ENCODE measurements at places on chromosomes 16 and 17.
A peak's percentile ranks its signal among the peaks of the same experiment; 100 is the strongest.

DNA sequence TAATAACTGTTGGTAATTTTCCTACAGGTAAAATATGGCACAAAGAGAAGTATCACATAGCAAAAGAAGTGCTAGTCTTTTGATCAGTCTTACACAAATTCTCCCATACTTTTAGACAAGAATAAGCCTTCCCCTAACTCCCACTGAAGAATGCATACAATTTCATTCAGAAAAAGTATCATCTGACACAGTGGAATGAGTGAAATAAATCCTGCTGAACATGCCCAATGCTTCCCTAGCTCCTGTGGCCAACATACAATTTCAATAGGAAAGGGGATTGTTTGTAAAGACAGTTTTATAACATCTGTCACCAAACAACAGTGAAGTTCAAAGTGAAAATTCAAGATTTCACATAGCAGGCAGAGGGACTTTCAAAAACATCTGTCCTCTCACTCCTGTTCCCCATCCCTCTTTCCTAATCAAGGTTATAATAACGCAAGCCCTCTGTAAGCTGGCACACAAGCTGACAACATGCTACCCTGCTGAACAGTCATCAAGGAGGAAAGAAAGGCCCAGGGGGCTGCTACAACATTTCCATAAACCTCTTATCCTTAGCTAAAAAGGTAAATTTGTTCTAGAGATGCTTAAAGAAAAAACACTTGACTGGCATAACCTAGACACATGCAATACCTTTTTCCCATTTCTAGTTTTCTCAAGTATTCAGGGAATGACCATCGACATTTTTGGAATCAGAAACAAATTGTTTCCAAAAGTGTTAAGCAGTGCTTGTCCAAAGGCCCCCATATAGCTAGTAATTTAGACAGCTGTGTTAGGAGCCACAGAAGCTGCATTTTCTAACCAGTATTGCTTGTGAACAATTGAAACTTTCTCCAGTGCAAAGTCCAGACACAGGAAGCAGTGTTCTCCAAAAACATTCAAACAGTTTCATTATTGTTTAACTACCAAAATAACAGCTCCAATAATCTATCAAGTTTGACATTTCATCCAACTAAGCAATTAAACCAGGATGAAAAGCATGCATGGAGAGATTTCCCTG lies 11.5 kb upstream of the RFFL start:
- no peak for DNase-seq

- no peak for DNase-seq
These were observed 23.3 kb downstream of the CCR7 start for GRCh38 chr17:40541873-40542557.

- DNase-seq: no peak
These were observed 7.7 kb downstream of the PRKAR1A start for GRCh38 chr17:68519911-68520310.

GRCh38 chr16:15403392-15403995 lies 7.9 kb downstream of the MPV17L start:
- DNase-seq: no peak

DNA sequence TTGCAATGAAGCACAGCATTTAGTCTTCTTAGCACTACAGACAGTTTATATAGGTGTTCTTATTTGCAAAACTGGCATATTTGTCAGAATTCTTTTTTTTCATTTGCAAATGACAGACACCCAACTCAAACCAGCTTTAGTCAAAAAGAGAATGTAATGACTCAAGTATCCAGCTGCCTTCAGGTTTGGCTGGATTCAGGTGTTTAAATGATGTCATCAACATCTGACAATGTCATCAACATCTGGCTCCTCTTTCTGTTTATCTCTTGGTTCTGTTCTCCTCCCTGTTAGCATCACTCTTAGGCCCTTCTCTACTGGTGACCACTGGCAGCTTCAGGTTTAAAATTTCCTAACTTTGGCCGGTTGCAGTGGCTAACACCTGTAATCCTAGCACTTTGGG lies 18.9 kb downstream of the TMC5 start:
- DNase-seq: no peak

DNA sequence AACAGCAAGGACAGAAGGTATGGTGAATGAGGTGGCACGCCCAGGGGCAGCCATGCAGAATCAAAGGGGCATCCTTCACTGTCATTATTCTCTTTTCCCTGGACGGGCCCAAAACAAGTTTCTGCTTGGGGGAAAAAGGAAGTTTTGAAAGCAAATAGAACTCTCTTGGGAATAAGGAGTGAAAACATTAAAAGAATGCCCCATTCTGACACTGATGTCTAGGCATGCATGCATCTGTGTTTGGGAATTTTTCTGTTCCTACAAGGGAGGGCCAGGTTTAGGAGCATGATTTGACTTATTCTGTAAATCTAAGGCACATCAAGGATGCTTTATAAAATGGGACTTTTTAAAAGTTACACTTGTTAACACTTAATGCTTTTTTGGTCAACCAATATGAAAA lies 34.3 kb upstream of the SLC12A3 start:
- no peak for DNase-seq

DNA sequence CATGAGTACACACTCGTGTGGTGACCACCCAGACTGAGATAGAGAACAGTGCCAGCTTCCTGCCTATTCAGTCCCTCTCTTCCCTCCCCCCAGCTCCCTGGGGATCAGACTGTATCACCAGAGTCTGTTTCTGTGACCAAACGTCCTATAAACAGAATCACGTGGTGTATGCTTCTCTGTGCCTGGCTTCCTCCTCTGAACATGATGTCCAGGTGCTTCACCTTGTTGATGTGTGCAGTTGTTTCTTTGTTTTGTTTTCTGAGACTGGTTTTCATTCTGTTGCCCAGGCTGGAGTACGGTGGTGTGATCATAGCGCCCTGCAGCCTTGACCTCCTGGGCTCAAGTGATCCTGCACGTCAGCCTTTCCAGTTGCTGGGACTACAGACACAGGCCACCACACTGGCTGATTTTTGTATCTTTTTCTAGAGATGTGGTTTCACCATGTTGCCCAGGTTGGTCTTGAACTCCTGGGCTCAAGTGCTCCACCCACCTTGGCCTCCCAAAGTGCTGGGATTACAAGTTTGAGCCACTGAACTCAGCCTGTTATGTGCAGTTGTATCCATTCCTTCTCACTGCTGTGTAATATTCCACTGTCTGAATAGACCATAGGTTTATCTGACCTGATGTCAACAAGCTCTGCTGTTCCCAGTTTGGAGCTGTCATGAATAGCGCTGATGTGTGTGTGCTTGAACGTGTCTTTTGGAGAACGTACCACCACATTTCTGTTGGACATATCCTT lies 28.9 kb upstream of the PRM1 start:
- DNase-seq: no peak

DNA sequence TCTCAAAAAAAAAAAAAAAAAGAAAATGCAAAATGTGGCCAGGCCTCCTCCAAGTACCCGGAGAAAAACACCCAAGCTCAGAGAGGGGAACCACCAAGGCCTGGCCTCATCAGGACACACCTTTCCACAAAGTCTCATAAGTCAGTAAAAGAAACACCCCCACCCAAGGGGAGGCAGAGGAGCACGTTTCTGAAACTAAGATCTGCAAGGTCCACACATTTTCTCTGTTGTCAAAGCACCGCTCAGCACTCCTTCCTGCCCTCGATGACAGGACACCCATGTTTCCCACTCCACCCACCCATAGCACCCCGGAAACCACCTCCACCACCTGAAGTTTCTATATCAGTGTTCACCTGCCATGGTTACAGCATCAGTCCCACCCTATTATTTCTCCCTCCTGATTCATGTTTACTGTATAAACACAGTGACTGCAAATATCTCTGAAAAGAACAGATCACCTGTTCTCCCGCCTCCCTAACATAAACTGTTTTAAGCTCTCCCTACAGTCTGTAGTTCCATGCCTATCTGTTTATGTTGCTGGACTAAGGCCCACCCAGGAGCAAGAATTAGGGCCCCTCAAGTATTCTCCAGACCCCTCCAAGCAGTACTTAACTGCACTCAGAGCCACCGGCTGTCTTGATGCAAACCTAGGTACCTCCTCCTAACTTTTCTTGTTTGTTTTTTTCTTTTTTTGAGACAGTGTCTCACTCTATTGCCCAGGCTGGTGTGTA lies 2.0 kb downstream of the CORO7 start:
- peak; percentile 84 for DNase-seq

- DNase-seq: no peak
These were observed 48.5 kb downstream of the CBFA2T3 start for GRCh38 chr16:88928405-88929090.

DNA sequence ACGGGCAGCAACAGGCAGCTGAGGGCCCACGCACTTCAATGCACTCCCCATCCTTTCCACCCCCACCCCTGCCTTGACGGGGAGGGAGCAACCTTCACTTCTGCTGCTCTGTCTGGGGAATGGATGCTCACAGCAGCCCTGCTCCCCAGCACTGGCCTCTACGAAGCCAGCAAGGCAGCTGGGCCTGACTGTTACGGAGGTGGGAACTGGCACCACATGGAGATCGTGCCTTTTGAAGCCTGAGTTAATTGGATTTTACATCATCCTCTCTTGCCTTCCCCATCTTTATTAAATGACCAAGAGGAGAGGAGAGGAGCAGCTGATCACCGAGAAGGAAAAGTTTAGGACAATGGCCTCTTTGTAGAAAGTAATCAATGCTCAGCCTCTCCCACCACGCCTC lies 187.0 kb upstream of the RPL38 start:
- no peak for DNase-seq

DNA sequence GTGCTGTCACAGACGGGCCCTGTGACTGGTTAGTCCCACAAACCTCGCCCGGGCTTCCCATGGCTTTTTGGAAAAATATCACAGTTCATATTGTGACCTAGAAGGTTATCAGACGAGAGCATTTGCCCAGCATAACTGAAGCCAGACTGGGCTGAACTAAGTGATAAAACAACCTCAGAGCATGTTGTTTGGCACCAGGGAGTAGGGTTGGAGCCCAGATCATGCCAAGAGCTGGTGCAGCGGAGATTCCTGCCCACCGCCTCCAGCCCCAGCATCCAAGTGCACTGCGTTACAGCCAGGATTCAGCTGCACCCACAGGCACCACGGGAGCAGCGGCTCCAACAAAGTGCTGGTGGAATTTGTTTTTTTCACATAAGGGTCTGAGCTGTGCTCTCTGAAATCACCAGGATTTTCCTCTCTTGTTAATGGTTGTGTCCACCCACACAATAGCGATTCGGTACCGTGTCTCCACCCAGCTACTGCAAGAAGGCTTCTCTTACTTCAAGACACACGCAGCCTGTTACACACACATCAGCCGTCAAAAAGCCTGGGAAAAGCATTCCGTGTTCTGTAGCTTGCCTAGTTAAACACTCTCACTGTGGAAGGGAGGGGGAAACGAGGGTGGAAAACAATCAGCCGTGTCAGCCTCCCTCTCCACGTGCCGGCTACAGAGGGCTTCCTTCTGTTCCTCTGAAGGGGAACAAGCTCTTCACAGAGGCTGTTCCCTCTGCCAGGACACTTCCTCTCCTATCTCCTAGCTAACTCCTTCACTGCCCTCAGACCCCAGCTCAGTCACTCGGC lies 273.8 kb downstream of the C16orf95 start:
- no peak for DNase-seq

DNA sequence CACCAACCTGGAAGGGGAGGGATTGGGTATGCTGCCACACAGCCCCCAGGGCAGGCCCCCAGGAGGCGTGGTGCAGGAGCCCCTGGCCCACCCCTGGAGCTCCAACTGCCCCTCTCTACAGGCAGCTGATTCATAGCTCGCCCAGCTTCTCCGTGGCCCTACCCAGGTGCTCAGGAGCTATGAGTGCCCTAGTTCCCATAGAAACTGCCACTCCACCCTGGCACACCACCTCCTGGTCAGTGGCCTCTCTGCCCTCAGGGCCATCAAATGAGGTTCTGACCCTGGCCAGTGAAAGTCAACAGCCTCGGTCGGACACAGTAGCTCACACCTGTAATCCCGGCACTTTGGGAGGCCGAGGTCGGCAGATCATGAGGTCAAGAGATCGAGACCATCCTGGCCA lies 18.0 kb downstream of the CNGB1 start:
- DNase-seq: no peak

GRCh38 chr17:33832262-33832661 lies 422.8 kb upstream of the CCL2 start:
- DNase-seq: no peak

DNA sequence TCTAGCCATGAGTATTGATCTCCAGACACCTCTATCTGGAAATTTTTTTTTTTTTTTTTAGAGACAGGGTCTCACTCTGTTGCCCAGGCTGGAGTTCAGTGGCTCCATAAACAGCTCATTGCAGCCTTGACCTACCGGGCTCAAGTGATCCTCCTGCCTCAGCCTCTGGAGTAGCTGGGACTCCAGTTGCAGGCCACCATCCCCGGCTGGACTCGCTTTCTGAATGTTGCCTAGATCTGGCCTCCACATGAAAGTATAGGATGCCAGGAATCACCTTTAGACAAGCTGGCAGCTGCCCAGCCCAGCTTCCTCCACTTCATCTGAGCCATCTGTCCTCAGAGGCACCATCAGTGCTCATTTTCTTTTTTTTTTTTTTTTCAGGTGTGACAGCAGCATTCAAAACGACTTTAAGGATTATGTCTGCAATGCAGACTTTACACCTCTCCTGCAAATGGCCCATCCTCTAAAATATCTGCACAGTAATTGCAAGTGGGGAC lies 6.4 kb upstream of the PRR14 start:
- DNase-seq: no peak

GRCh38 chr17:83061586-83061985 lies 17.8 kb upstream of the METRNL start:
- DNase-seq: no peak

GRCh38 chr17:67126983-67127382 lies 82.6 kb downstream of the CACNG1 start:
- DNase-seq: no peak

DNA sequence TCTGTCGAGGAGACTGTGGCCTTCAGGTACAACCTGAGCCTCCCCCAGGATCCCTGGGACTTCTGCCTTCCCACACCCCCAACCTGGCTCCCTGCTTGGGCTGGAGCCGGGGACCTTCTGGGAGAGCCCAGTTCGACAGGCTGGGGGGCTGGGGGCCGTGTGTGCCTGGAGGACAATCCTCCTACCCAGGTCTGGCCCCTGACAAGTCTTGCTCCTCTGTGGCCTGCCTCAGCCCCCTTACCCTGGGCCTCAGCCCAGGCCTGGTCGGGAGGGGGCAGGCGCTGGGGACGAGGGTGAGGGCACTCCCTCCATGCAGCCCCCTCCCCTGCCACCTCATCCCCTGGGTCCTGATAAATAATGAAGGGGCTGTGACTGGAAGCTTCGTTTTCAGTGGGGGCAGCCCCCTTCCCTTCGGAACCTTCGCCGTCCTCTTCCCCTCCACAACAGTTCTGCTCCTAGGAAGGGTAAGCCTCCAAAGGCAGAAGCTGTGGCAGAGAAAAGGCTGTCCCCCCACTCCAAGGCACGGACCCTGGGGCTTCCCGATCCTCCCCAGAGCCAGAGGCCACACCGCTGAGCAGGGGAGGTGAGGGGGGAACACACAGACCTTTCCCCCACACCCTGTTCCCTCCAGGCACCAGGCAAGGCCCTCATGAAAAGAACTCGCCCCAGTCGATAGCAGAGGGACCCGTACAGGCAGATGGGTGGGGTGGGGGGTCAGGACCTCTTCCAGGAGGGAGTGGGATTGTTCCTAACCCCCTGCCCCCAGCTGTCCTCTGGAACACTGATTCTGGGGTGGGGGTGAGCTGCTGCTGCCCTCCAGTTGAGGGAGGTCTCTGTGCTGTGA lies 5.0 kb upstream of the BAHCC1 start:
- no peak for DNase-seq

- DNase-seq: peak; percentile 21
These were observed 70.3 kb downstream of the RAI1 start for GRCh38 chr17:17751489-17752088.

Data from effector memory CD4-positive, alpha-beta T cell (primary cell).